SK-N-DZ (cell line): ENCODE measurements at places on chromosomes 7 and 10.

- DNase-seq, result no peak
These were observed 71.9 kb upstream of the TOMM7 start for GRCh38 chr7:22894546-22894945.

GRCh38 chr10:33743429-33743857 lies 409.0 kb upstream of the NRP1 start:
- no peak for DNase-seq

DNA sequence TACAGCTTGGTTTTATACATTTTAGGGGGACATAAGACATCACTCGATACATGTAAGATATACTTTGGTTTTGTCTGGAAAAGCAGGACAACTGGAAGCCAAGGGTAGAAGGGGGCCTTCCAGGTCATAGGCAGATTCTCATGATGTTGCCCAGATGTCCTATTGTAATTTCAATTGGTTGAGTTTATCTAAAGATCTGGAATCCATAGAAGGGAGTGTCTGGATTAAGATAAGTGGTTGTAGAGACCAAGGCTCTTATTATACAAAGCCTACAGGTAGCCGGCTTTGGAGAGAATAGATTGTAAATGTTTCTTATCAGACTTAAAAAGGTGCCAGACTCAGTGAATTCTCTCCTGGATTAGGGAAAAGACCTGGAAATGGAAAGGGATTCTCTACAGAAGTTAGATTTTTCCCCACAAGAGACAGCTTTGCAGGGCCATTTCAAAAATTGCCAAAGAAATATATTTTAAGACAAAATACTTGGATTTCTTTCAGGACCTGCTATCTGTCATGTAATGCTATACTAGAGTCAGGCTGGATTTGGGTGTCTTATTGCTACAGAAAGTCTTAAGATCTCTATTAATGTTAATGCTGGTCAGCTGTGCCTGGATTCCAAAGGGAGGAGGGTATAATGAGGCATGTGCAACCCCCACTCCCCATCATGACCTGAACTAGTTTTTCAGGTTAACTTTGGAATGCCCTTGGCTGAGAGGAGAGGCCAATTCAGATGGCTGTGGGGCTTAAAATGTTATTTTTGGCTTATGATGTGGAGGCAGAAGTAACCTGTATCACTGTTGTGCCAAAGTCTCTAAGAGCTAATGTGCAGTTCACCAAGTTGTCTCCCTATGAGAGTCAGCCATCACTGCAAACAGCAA lies 511.1 kb upstream of the C7orf33 start:
- peak; percentile 52 for DNase-seq

DNA sequence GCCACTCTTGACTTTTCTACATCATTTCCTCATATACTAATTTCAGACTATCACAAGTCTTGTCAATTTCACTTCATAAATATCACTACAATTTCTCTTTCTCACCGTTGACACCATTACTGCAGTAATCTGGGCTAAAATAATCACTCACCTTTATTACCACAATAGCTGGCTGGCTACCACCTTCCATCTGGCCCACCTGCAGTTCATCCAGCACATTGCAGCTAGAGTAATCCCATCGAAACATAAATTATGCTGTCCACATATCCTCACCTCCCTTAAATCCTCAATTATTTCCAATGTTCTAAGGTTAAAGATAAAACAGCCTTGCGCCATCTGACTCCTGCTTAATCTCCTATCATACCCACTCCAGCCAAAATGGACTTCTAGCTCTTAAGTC lies 16.0 kb downstream of the DGKB start:
- no peak for DNase-seq

- no peak for DNase-seq
These were observed 45.5 kb upstream of the HELLS start for GRCh38 chr10:94500063-94500462.

DNA sequence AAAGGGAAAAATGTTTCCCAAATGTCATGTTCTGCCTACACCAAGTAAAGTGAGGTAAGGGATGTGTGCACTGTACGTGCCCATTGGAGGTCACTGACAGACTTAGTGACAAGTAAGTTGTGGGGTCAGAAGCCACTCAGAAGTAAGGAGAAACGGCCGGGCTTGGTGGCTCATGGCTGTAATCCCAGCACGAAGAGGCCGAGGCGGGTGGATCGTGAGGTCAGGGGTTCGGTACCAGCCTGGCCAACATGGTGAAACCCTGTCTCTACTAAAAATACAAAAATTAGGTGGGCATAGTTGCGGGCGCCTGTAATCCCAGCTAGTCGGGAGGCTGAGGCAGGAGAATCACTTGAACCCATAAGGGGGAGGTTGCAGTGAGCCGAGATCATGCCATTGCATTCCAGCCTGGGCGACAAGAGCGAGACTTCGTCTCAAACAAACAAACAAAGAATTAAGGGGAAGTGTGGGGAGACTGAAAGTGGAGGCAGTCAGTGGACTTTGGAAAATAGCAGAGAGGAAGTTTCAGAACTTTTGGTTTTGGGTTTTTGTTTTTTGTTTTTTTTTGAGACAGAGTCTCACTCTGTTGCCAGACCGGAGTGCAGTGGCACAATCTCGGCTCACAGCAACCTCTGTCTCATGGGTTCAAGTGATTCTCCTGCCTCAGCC lies 114.8 kb downstream of the WDFY4 start:
- no peak for DNase-seq
